Left ventricle myocardium inferior (tissue), 1 donor: ENCODE measurements at places on chromosomes 4 and X. TPM values are rescaled to one million over a fixed set of nuclear protein-coding genes. Genes with fewer than 3 reads are reported as not detected.

- DNase-seq, result no peak
These were observed 137.5 kb downstream of the PALLD start for GRCh38 chr4:168634276-168634802.

- DNase-seq, result no peak
These were observed 227.2 kb upstream of the MBNL3 start for GRCh38 chrX:132716006-132716405.

GRCh38 chr4:184748251-184748652, 14.4 kb upstream of the CENPU start:
- DNase-seq, result peak; percentile 65

DNA sequence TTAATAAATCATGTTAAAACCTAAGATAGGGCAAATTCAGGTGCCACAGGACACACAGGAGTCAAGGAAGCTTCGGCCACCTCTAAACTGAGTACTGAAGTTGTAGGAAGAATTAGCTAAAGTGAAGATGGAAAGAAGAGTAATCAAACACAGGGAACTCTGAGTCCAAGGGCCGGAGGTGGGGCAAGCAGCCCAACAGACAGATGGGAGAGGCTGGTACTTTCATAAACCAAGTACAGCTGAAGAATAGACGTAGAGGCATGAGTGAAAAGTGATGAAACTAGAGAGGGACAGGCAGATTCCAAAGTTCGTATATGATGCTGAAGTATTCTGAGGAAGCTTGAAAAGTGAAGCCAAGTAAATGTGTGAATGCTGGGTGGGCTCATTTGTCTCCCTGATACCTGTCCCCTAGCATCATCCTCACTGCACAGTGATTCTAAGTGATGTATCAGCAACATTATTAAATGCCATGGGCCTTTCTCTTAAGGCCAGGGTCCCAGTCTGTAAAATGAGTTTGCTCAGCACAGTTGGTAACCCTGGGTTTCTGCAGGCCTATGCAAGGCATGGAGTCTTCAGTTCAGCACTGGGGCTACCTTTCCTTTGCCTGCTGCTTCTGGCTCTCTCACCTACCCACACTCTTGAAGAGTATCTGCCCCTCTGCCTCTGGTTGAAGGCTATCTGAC, 203.3 kb downstream of the NR3C2 start:
- no peak for DNase-seq

DNA sequence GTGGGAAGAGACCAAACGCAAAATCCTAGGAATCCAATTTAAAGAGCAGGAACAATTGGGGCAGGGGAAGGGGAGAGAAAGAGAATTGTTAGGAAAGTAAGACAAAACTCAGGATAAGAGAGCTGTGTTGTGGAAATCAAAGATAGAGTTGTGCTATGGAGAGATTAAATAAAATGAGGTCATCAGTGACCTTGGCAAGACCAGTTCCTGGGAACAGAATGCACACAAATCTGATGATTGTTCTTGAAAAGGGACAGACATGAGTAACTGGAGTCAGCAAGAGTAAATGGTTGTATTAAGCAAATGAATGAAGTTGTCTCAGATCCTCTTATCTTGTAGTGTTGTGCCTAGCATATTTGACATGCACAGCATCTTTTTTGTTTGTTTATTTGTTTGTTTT, 267.4 kb downstream of the IL1RAPL1 start:
- no peak for DNase-seq

DNA sequence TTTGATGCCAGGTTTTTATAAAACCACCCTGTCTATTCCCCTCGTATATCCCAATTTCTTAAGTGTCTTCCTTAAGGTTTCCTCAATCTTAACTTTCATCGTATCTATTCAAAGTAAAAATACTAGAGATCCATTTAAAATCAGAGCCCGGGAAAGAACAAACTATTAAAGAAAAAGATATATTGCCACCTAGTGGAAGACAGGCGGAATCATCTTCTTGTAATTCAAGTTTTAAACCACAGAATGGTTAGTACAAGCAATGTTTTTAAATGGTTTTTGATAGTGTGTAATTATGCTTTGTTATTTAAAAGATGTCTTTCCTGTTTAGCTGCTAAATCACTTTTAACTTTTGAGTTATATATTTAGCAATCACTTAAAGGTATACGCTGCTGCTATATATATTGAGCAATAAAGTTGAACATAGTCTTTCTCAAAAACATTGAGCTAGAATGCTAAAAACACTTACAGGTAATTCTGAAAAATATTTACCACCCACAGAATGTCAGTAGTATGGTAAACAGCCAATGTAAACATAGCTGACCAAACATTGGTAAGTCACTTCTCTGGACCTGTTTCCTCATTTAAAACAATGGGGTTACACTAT, 18.2 kb downstream of the PRDM8 start:
- no peak for DNase-seq

DNA sequence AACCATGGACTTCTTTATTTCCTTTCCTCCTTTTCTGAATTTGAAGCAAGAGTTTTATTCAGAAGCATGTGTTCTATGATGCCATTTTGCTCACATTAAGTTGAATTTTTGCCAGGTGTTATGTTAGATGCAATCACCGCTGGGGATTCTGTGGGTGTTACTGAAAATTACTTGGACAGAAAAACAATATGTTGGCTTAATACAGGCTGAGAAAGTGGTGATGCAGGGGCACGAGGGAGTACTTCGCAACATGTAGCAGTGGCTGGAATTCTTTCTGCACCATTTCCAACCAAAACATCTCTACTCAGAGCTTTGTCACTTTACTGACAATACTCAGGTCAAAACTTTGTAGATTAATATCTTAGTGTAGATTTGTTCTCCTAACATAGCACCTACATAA, 109.2 kb upstream of the PCDH18 start:
- DNase-seq, result no peak

- DNase-seq, result no peak
These were observed 187.8 kb upstream of the NHS start for GRCh38 chrX:17187136-17187756.

GRCh38 chr4:189374176-189374575, 566.5 kb upstream of the FRG1 start:
- DNase-seq, result no peak

DNA sequence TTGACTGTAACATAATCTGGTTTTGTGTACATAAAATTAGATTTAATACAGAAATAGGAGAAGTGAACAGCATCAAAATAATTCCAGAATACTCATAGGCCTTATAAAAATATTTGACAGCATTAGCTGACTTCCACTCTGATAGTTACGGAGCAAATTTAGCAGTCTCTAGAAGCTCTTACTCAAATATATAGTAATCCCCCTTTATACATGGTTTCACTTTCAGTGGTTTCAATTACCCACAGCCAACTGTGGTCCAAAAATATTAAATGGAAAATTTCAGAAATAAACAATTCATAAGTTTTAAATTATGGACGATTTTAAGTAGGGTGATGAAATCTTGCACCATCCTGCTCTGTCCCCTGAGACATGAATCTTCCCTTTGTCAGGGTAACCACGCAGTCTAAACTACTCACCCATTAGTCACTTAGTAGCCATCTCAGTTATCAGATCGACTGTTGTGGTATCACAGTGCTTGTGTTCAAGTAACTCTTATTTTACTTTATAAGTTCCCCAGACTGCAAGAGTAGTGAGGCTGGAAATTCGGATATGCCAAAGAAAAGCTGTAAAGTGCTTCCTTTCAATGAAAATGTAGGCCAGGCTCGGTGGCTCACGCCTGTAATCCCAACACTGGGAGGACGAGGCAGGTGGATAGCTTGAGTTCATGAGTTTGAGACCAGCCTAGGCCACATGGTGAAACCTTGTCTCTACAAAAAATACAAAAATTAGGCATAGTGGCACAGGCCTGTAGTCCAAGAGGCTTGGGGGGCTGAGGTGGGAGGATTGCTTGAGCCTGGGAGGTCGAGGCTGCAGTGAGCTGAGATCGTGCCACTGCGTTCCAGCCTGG, 17.2 kb upstream of the RTL9 start:
- no peak for DNase-seq

DNA sequence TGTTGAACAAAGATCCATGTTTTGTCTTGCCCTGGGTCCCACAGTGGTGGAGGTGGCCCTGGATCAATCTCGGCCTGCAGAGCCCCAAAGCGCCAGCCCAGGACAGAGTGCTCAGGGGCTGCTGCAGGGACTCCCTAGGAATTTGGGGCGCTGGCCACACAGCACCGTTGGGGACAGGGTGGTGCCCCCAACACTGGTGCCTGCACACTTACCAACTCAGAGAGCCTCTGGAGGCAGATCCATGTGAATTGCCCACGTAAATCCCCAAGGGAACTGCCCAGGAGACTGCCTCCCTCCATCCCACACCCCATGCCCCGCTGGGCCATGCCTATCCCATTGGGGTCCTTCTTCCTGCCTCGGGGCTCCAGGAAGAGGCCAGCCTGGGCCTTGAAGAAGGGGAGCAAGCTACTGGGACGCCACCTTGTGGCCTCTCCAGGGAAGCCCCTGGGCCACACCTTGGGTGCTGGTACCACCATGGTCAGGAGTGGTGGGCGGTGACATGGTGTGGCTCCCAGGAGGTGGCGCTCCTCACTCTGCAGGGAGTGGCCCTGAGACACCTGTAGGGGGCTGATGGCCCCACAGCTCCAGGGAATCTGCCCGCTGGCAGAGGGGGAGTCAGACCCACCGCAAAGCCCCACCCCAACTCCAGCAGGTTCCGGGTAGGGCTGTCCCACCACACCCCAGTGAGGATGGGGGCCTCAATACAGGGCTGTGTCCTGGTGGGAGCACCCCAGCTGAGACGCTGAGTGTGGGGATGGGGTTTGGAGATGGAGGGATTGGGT, 22.8 kb downstream of the CFAP99 start:
- DNase-seq, result peak; percentile 47

DNA sequence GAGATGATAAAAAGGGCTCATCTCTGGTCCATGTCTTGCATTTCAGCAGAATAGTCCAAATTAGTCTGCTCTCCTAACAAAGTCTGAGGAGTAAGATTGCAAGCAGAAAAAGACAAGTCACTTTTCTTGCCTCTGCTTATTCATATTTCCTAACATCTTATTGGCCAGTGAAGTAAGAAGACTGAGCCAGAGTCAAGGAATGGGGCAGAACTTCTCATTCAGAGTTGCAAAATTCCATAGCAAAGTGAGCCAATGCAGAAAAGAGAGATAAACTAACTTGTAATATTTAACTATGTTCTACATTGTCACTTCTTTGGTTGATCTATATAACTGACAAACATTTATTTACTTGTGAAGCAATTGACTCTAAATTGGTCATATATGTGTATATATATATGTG, 2304.0 kb downstream of the ARAP2 start:
- DNase-seq, result no peak

- no peak for DNase-seq
These were observed 38.2 kb downstream of the DMP1 start for GRCh38 chr4:87688316-87688715.

DNA sequence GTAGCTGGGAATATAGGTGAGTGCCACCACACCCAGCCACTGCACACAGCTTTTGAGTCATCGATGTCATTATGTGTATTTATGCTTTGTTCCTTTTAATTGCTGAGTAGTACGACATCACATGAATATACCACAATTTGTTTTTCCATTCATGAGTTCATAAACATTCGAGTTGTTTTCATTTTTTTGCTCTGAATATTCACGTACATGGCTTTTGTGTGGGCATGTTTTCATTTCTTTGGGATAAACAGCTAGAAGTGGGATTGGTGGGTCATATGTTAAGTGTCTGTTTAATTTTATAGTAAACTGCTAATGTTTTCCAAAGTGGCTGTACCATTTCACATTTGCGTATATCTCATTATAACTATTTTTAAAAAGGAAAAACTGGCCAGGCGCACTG, 45.1 kb upstream of the KDR start:
- no peak for DNase-seq

- DNase-seq, result no peak
These were observed 70.2 kb upstream of the LONRF3 start for GRCh38 chrX:118904218-118904617.

DNA sequence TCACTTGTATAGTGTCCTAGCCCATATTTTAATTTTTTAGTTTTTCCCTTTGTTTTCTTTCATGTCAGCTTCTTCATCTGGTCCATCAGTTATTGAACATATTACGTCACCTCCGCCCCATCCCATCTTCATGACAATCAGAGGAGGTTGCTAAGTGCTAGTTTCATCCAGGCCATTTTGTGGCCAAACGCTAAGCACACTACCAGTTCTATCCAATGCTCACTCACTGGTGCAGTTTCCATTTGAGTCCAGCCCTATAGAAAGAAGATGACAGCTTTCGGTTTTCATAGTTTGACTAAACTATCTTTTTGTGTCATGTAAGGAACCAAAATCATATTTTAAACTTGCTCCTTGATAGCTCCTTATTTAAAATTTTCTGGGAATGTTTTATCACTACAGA, 304.2 kb downstream of the TENM3 start:
- DNase-seq, result no peak

DNA sequence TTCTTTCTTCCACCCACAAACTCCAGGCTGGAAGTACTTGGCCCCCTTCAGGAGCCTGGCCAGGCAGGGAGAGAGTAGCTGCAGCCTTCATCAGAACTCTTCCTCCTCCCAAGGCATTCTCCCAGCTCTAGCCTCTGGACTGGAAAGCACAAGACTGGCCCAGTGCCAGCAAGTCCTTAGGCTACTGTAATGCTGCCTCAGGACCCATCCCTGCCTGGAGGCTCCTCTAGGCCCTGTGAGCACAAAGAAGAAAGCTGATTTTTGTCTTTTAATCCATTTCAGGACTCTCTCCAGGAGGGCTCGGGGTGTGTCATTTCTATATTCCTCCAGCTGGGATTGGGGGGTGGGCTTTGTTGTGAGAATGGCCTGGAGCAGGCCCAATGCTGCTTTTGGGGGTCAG, 10.8 kb downstream of the AWAT2 start:
- DNase-seq, result no peak

The BMPR1B gene
- total RNA-seq, result 3.0 TPM

The DIPK2B gene
- 13.2 TPM for total RNA-seq

The IDUA gene
- total RNA-seq, result 9.0 TPM

The NLGN3 gene
- total RNA-seq, result 0.41 TPM

The IBSP gene
- not detected for total RNA-seq

The CXCR3 gene
- total RNA-seq, result not detected

The ABCB7 gene
- 37.2 TPM for total RNA-seq

The C4orf36 gene
- 0.96 TPM for total RNA-seq

The TEX11 gene
- total RNA-seq, result not detected

The FHIP1A gene
- total RNA-seq, result 21.4 TPM

The PABPC4L gene
- total RNA-seq, result 0.66 TPM

The XAGE1B gene
- total RNA-seq, result not detected
